ENCODE measurements at places on chromosomes 3 and 15.

GRCh38 chr3:37981348-37981664 lies 9.3 kb upstream of the VILL start:
- no peak for DNase-seq

DNA sequence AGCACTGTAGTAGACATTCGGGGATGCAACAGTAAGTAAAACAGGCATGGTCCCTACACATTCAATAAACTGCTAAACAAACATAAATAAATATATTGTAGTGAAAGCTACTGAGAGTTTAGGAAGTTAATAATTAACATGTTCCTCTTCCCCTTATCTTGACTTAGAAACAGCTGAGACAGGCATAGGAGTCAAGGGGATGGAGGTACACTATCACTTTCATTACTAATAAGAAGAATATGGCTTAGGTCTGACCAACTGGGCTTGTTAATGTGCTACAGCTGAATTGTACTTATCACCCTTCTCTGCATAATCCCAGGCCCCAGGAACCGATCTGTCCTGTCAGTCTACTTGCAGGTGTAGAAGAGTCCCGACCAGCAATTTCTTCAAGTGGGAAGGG lies 116.3 kb upstream of the DAZL start:
- no peak for DNase-seq

DNA sequence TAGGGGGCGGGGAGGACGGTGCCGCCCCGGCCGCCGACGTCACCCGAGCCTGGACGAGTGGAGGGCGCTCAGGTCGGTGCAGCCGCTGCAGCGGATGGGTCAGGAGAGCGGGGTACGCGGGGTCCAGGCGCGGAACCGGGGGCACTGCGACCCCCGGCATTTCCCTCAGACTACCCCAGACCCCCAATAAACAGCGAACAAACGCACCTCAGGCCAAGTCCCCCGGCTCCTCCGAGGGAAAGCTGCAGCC lies 78.9 kb downstream of the IQSEC1 start:
- DNase-seq: no peak

DNA sequence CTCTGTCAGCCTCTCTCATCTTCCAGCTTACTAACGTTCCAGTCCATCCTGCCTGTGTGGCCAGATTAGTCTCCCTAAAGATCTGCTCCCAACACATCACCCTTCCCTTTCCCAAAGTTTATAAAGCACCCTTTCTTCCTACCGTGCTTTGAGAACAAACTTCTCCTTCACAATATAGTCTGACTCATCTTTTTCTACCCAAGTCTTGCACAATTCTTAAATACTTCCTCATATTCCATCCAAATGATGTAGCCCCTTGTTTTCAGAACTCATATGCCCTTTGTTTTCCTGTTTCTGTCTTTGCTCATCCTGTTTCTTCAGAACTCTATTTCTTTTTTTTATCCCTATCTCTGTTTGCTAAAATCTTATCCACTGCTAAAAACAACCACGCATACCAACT lies 326.8 kb downstream of the MFSD1 start:
- DNase-seq: peak; percentile 97

DNA sequence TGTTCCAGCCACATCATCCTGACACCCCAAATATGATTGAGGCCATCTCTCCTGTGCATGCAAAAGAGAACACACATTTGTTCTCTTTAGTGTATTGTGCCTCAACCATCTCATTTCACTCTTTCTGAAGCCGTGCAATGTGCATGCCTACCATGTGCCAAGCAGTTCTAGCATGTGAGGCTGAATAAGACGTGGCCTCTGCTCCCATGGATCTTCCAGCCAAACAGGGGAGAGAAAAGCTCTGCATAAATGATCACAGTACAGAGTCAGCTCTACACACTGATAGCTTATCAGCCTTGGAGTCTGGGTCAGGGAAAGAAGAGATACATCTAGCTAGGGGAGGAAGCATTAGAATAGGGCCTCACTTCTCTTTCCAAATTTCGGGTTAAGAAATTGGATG lies 48.2 kb upstream of the ATG7 start:
- DNase-seq: no peak

DNA sequence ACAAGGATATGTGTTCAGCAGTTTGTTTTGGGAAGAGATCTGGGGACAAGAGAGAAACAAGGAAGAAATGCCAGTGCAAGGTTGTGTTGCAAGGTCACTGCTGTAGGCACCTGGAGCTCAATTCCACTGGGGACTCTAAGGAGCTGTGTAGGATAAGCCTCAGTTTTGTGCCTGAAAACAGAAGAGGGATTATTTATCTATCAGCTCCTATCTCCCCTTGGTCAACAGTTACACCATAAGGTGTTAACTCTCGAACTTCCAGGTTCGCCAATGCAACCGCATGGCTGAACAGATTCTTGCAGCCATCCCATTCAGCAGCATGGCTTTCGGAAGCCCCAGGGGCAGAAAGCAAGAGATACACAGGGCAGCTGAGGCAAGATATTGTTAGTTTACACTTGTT lies 41.6 kb upstream of the CNOT10 start:
- DNase-seq: no peak

DNA sequence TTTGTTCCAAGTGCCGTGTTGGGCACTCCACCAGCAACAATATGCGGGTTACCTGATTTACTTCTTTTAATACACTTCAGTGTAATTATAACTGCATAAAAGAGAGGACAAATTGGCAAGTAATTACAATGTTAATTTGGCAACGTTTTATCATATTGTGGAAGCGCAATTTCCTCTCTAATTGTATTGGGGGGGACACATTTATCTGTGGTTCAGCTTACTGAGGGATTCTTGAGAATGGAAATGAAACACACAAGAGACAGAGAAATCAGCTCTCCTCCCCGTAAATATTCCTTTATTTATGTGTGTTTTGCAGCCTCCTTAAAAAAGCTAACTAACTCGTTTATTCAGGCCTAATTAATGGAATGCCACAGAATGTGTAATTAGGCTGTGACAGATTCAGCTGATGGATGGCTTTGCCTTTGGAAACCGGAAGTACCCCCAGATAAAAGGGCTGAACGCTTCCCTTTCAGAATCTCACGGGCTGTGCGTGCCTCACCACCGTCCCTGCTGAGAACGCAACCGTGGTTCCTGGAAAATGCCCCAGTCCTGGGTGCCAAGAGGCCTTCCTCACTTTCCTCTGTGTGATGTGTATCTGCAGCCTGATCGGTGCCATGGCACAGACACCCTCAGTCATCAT lies 247.1 kb upstream of the ST8SIA2 start:
- DNase-seq: no peak

- DNase-seq: no peak
Observed at GRCh38 chr15:88334436-88334835, 77.9 kb upstream of the NTRK3 start.

DNA sequence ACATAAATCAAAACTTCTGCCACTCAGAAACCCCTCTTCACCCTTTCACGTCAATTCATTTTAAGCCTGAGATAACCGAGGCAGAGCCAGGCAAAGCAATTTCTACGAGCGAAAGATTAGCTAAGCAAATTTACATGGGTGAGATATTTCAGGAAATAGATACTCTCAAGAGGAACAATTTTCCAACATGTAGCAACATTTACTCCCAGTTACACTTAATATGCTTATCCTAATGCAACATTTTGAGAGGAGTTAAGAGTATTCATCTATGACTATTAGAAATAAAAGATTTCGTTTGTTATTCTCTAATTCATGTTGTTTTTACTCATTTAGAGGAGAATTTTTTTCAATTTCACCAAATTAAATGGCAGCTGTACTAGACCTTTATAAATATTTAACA lies 837 bp downstream of the TMC3 start:
- no peak for DNase-seq

DNA sequence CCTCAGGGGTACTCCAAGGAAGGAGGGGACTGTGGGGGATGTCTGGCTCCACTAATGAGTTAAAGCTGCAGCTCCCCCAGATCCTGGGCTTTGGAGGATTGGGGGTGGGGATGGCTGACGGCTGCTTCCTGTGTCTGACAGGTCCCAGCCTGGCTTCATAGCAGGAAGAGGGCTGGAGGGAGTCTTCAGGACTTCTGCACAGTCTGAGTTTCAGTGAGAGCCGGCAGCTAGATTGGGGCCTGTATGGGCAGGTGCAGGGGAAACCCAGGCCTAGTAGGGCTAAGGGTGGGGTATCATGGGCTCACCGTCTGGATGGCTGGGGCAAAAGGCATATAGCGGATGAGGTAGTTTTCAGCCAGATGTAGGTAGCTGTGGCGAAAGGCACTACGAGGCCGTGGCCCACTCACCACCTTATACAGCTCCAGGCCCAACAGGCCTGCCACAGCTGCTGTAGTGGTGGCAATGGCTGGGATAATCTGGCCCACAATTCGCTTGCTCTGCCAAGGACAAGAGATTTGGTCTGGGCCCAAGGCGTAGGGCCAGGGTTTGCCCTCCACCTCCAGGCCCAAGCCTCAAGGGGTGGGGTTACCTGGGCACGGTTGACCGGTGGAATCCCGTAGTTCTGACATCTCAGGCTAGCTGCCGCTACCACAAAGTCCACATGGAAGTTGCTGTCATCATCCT lies 4.5 kb downstream of the INKA1 start:
- no peak for DNase-seq

DNA sequence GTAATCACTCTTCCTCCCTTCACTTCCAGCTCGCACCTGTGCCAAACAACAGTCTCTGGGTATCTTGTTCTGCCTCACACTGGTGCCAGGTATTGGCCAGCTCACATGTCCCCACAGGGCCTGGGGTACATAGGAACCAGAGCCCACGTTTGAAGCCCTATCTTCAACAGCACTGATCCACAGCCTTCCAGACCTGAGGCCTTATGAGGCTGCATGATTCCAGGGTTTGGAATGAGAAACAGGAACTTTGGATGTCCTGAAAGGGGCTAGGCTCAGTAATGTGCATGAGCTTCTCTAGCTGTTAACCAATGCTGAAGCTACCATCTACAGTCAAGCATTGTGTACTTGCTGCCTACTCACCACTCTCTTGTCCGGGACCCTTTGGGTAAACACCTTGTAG lies 92.4 kb downstream of the GPR156 start:
- DNase-seq: no peak

DNA sequence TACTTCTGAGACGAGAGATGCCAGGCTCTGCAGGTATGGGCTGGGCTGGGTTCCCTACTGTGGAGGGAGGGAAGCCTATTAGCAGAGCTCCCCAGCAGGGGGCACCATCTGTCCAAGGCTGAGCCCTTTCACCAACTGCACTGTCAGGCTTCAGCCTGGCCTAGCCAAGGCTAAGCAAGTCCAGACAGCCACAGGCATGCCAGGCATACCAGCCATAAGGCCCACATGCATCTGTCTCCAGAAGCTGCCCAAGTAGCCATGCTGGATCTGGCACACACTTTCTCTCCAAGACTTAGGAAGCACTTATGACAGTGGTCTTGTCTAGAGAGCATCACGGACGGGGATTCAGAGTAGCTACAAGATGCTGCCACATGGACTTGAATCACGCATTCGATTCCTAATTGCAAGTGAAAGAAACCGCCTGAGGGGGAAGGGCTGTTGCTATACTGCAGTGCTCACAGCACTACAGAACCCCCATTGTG lies 28.3 kb downstream of the RUVBL1 start:
- DNase-seq: peak; percentile 61

GRCh38 chr3:11619461-11619860 lies 24.3 kb downstream of the VGLL4 start:
- DNase-seq: no peak

GRCh38 chr3:95351158-95351557 lies 1288.3 kb downstream of the NSUN3 start:
- DNase-seq: no peak

GRCh38 chr3:14536837-14537589 lies 3.1 kb downstream of the GRIP2 start:
- DNase-seq: no peak

DNA sequence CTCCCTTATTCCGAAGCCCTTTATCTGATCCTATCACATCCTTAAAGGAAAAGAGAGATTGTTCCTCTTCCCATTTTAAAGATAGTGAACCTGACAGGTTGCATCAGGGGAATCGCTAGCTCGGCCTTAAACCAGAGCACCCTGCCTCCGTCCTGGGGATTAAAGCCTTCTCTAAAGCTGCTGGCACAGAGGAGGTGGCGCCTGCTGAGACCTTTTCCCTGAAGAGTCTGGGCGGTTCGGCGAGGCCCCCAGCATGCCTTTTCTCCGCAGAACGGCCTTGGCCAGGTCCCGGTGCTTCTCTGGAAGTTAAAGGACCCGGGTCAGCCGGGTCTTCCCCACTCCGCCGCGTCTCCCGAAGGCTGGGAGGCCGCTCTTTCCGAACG lies 593 bp downstream of the FAM219B start:
- DNase-seq: peak; percentile 25
